ENCODE measurements at places on chromosomes 6 and 20.

DNA sequence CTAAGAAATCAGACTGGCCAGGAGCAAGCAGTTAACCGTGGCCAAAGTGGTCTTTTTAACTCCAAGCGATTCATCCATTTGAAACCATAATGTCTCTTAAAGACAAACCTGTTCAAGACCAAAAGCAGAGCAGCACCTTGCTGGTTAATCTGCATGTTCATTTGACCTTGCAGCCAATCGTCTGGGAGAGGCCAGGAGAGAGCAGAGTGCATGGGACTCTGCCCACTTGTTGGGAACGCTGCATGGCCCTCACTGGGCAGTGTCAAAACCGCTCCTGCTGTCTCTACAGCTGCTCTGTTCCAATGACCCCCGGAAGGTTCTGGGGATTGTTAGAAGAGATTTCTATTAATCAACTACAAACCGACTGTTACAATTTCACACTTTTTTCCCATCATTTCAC lies 79.6 kb downstream of the OLIG3 start:
- DNase-seq: no peak

DNA sequence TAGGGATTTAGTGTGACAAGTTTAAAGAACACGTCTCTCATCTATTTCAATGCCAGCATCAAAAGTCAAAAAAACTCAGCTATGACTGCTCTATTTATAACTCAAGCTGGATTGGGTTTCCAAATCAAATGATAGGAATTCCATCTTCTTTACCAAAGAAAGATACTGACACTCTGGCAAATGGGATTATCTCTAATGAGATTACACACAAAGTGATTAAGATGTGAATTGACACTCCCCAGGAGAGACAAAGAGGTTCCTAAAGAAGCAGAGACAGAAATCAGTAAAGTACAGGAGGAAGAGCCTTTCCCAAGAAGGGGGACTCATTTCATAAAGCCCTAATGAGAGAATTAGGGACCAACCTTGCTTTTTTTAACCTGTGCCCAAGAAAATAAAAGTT lies 92.1 kb downstream of the ID4 start:
- DNase-seq: no peak

- no peak for DNase-seq
Observed at GRCh38 chr6:90709431-90709996, 122.6 kb upstream of the MAP3K7 start.

GRCh38 chr6:16562498-16562897 lies 198.8 kb downstream of the ATXN1 start:
- peak; percentile 1 for DNase-seq

DNA sequence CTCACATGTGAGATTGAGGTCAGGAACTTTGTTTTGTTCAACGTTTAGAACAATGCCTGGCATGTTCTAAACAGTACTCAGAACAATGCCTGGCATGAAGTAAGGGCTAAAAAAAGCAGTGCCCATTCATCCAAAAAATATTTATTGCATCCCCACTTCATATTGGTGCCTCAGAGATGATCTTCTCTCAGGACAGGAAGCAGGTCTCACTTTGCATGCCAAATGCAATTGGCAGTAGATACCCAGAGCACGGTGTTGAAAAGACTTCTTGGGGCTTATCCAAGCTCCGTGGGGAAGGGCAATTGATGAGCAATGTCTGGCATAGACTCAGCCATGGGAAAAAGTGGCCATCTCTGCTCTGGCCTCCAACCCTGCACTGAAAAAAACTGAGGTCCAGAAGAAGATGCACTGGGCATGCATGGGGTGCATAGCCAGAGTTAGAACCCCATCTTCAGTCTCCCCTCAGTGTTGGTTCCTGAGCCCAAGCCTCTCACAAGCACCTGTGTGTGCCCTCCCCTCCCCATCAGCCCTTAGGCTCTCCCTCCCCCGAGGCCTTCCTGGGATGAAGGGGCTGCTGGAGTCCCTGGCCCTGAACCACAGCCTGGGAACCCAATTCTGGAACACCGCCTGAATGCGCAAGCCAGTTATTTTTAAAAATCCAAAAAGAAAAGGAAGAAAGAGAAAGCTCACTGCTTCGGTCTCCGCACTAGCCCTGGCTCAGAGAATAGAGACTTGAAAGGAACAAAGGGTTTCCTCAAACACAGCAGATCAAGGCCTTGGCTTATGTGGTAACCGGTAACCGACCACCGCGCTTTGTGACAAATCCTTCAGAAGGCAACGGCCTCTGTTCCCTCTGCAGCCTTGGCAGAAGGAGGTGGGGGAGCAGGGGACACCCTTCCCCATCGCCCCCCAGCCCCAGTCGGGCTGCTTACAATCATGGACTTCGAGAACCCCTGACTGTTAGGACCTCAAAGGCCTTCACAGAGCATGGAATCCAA lies 78.5 kb upstream of the SIRPA start:
- DNase-seq: peak; percentile 88

- no peak for DNase-seq
Observed at GRCh38 chr6:36566418-36566905, 19.2 kb upstream of the STK38 start.

- peak; percentile 98 for DNase-seq
Observed at GRCh38 chr20:49452011-49452482, 30.4 kb downstream of the KCNB1 start.

DNA sequence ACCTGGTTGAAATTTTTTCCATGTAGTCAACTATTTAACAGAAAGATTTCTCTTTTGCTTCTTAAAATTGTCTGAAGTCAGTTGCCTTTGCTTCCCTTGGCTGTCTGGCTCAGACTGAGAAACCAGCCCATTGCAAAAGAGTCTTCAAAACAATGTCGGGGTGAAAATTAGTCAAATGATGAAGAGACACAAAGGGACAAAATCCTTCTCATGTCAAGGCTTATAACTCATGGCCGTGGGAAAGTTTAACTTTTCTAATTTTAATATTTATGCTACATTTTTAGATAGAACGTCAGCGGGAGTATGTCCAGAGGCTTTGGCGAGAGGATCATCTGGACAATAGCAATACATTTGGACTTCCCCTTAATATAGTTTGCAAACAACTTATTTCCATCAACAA lies 127.2 kb downstream of the CD164 start:
- DNase-seq: no peak

DNA sequence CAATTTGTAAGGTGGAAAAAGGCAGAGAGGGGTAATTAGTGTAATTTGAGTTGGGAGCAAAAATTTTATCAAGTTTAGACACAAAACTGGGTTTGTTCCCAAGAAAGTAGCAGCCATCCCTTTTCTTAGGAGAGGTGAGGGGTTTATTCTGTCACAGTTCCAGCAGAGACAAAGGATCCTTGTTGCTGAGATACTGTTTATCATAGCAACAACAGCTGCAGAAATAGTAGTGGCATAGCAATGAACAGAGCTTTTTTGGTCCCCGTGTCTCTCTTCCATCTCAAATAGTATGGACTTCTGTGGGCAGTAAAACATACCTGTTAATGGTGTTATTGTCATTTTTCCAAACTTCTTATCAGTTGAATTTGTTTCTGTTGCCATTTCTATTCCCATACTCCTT lies 23.9 kb downstream of the ZKSCAN8 start:
- DNase-seq: no peak

GRCh38 chr20:53664121-53664520 lies 70.5 kb upstream of the ZNF217 start:
- DNase-seq: peak; percentile 68

GRCh38 chr6:116314878-116315277 lies 35.1 kb upstream of the TSPYL1 start:
- no peak for DNase-seq

DNA sequence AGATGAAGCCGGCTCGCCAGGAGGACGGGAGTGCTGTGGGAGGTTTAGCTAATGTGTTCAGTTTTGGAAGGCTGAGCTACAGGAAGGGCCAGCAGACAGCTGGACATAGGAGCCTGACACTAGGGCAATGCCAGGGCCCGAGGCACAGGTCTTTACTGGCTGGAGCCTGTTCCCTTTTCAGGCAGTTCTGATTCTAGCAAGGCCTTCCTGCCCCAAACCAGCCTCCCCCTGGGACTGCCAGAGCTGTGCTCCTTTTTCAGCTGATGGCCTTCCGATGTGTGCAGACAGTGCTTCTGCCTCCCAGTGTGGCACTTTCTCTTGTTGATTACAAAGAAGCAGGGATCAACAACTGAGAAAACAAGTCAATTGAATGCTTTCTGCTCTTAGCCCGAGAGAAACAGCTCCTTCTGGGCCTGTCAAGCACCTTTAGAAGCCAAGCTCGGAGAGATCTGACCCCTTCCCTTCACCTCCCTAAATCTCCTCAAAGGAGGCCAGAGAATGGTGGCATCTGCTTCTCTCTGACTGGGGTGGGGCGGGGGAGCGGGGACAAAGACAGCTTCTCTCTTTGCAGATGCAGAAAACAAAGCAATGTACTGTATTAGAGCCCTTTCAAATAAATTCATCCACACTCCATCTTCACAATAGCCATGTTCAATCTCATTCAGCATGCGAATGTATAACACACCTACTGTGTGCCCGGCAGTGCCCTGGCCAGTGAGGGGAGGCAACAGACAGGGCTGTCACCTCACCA lies 63.2 kb downstream of the RAB44 start:
- DNase-seq: no peak

DNA sequence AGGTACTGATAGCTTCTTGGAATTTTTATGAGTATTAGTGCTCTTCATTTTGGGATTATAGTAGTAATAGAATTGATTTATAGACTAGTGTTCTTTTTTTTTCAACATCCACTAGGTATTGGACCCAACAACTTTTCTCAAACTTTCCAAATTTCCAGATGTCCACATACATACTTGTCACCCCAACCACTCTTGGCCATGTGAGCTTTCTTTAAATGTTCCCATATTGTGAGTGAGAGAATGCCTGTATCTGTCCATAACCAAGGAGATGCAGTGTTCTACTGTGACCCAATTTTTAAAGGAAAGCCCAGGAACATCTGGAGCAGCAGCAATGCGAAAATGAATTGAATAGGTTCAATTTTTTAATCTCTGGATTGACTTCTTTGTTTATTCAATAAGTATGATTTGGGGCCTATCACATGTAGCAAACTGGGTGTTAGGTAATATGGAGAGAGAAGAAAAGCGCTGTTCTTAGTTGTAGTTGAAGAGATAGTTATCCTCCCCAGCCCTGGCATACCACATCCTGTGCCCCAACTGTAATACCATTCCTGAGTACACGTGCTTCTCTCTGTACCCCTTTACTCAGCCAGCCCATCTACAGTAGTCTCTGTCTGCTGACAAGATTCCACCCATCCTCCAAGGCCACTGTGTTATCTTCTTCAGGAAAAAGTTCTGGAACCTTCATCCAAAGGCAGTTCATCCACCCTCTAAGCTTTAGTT lies 116.8 kb upstream of the SUPT3H start:
- DNase-seq: no peak

GRCh38 chr6:148780918-148781436 lies 34.1 kb downstream of the UST start:
- DNase-seq: no peak

DNA sequence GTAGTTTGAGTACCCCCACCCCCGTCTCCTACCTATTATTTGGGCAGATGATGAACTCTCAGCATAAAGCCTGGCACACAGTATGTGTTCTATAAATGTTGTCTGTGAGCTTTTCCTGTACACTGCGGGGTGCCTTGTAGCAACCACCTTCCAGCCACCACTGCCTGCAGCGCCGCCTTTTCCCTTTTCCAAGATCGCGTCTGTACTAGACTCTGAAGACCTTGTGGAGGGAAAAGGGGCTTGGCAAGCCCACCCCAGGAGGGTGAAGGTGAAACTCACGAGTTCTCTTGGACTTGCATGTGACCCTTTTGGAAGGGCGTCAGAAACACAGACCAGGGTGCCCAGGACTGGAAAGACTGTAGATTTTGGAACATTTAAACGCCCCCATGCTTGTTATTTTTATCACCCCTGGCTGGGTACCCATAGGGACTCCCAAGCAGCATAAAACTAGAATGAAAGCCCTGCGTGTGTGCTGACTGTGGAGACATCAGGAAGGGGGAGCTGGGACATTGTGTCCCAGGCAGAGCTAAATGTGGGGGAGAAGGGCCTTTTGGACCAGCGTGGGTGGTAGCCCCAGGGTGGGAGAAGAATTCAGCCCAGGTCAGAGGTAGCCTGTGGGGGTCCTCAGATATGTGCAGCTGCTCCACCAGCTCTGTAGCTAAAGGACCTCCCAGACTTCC lies 8.3 kb downstream of the BAK1 start:
- no peak for DNase-seq

- no peak for DNase-seq
Observed at GRCh38 chr20:63458170-63459069, 14.0 kb downstream of the KCNQ2 start.

DNA sequence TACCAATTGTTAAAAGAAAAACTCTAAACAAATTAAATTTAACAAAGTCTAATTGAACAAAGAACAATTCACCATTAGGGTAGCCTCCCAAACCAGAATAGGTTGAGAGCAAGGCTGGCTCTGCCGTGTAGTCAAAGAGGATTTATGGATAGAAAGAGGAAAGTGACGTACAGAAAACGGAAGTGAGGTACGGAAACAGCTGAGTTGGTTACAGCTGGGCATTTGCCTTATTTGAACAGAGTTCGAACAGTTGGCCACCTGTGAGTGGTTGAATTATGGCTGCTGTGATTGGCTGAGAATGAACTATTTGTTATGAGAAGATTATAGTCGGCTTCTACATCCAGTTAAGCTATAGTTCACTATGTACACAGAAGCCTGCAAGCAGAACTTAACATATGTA lies 18.5 kb upstream of the ISM1 start:
- DNase-seq: no peak

DNA sequence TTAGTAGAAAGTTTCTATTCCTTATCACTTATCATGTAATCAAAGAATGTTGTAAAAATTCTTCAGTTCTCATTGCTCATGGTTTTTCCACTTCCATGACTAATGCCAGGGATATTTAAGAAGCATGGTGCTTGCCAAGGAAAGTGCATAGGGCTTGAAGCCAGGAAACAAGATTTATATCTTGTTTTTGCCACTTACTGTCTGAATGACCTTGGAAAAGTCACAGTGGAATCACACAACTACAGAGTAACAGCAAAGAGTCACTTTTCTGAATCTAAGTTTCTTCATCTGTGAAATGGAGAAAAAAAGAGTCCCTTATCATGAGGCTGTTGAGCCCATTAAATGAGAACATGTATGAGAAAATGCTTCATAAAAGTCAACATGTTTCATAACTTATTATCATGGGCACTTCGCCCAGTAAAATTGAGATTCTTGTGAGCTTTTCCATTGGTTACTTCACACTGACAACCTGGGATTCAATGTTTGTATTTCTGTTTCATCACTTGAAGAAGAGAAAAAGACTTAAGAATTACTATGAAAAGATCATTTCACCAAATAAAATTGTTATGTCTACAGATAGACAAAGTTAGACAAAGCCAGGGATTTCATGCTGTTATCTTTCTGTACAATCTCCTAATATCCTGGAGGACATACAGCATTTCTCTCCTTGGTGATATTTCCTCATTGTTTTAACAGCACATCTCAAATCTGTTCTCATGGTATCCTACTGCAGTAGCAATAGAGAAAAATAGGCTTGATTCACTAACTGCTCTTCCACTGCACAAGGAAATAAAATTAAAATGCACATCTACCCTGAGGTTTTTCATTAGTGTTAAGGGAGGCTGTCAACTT lies 7.6 kb upstream of the BMP5 start:
- DNase-seq: no peak

- DNase-seq: peak; percentile 71
Observed at GRCh38 chr6:132087391-132087790, 136.2 kb upstream of the CCN2 start.

All from MG63 (cell line).